ENCODE measurements at places on chromosomes 12 and 14. TPM values are rescaled to one million over a fixed set of nuclear protein-coding genes. Genes with fewer than 3 reads are reported as not detected.

BDKRB1 gene
- not detected for total RNA-seq

ATG14 gene
- total RNA-seq: 22.6 TPM

KRT85 gene
- not detected for total RNA-seq

DNA sequence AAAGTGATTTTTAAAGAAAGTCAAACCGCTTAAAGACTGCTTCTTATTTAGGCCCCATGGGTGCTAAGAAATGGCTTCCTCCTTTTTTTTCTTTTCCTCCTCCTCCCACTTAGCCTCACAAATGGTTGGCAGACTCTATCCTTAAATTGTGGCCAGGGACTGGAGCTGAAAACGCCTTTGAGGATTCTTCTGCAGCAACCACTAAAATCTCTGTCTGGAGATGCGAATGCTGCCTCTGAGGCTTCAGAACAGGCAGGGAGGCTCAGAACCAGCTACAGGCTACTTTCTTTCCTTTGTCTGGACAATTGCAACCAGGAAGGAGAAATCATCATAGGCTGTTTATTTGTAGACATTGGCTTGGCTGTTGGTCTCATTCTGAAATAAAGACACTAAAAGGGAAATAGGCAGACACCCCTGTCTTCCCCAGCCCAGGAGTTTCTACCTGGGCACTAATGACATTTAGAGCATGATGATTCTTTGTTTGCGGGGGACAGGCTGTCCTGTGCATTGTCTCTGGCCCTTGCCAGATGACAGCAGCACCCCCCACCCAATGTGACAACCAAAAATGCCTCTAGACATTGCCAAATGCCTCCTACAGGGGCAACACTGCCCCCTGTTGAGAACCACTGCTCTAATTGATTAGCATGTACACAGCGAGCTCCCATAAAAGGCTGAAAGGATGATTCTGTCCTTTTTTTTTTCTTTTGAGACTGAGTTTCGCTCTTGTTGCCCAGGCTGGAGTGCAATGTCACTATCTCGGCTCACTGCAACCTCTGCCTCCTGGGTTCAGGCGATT is 50.3 kb downstream of the MAP1LC3B2 start:
- DNase-seq: no peak

DNA sequence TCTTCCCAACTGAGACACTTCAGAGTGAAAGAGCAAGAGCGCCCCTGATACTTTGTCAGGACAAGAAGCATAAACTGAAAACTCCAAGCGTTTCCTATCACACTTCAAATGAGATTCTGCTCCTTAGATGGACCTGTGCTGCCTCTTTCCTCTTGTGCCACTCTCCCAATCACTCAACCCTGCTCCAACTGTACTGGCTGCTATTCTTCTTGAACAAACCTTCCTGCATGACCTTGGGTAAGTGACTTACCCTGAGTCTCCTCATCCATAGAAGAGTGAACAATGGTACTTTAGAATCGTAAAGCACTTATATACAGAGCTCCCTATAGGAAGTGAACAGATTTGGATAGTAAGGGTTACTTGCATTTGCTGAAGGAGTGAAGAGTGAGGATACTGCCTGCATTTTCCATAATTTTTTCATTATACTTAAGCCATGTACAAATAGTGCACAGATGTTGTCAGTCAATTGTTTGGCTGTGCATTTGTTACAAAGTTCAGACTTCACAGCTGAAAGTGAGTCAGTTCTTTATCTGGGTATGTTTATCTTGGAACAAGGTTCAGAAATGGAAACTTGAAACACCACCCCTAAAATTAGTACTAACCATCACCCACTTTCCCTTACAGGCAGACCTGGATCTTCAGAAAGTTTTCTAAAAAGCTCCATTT is 10.8 kb downstream of the MTERF2 start:
- no peak for DNase-seq

GRCh38 chr12:13595536-13596443 is 385.6 kb downstream of the GRIN2B start:
- DNase-seq: no peak

- no peak for DNase-seq
Observed at GRCh38 chr12:28189784-28190320, 404 bp upstream of the CCDC91 start.
